ENCODE measurements at places on chromosomes 2 and 18.

DNA sequence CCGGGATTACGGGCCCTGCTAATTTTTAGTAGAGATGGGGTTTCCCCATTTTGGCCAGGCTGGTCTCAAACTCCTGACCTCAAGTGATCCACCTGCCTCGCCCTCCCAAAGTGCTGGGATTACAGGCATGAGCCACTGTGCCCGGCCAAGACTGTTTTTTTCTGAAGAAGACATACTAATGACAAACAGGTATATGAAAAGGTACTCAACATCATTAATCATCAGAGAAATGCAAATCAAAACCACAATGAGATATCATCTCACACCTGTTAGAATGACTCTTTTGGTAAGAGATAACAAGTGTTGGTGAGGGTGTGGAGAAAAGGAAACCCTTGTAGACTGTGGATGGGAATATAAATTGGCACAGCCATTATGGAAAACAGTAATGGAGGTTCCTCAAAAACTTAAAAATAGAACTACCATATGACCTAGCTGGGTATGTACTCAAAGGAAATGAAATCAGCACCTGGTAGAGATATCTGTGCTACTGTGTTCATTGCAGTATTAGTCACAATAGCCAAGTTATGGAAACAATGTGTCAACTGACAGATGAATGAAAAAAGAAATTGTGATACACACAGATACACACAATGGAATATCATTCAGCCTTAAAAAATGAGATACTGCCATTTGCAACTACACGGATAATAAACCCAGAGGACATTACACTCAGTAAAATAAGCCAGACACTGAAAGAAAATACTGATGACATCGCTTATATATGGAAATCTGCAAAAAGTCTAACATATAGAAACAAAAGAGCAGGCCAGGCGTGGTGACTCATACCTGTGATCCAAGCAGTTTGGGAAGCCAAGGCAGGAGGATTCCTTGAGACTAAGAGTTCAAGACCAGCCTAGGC lies 20.8 kb downstream of the SOS1 start:
- DNase-seq, result no peak

DNA sequence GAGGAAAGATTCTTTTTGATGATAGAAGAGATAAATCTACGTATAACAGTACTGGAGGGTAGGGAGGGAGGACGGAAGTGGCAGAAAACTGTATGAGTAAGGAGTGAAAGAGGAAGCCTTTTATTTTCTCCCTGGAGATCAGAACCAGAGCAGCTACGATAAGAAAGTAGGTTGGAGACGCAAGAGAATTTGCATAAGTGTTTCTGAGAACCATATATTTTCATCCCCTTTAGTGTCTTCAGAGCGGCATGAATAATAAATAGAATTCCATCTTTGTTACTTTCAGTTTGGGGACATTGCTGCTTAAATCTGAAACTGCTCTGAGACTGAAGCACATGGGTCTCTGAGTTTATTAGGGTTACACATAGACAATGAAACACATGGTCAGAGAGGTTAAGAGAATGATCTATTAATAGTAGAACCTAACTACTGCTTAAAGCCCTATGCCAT lies 230.2 kb upstream of the TNP1 start:
- no peak for DNase-seq

GRCh38 chr2:232260075-232260474 lies 118.5 kb upstream of the ALPP start:
- no peak for DNase-seq

GRCh38 chr2:105369777-105370690 lies 28.8 kb downstream of the FHL2 start:
- peak; percentile 77 for DNase-seq

- no peak for DNase-seq
These were observed 74.0 kb downstream of the ZNF516 start for GRCh38 chr18:76420898-76421684.

GRCh38 chr2:156471762-156472161 lies 35.6 kb downstream of the GPD2 start:
- no peak for DNase-seq

DNA sequence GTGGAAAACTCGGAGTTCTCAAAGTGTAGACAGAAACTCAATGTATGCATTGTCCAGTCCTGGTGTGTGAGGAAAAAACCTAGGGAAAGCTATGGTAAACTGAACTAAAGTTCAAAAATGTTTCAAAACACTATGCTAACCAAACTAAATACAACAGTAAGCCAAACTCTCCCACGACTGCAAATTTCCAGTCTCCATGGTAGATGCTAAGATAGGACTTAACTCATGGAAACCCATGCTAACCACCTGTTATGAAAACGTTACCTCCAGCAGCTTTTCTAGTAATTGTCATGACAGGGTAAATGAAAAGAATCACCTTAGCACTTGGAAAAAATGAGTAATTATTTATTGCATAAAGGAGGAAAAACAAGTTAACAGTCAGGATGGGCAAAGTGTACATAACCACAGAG lies 135.7 kb upstream of the EPC2 start:
- DNase-seq, result no peak

GRCh38 chr2:148350199-148350598 lies 294.4 kb upstream of the EPC2 start:
- no peak for DNase-seq
